ENCODE measurements at places on chromosomes 3 and 15.

- no peak for DNase-seq
Observed at GRCh38 chr3:178297740-178298139, 238.5 kb upstream of the KCNMB2 start.

GRCh38 chr15:62826561-62826960 is 216.0 kb upstream of the TPM1 start:
- DNase-seq, result no peak

DNA sequence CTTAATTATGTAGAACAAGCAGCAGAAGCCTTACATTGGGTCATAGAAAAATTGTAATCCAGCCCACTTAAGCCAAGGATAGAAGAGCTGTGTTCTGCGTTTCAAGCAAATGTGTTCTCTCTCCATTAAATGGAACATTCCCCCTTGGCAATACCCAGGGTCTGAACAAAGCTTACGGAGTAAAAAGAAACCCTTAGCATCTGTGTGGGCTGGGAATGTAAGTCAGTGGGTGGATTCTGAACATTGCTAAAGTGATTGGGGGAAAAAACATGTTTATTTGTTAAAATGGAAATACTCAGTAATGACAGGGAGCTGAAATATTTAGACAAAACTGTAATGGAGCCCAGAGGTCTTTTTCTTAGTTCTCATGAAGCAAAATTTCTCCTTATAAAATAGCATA is 147.4 kb downstream of the DUT start:
- no peak for DNase-seq

- peak; percentile 52 for DNase-seq
Observed at GRCh38 chr3:71226565-71227269, 356.8 kb downstream of the FOXP1 start.

Measured in T-helper 22 cell (primary cell).